ENCODE measurements at places on chromosomes 1 and 21.

DNA sequence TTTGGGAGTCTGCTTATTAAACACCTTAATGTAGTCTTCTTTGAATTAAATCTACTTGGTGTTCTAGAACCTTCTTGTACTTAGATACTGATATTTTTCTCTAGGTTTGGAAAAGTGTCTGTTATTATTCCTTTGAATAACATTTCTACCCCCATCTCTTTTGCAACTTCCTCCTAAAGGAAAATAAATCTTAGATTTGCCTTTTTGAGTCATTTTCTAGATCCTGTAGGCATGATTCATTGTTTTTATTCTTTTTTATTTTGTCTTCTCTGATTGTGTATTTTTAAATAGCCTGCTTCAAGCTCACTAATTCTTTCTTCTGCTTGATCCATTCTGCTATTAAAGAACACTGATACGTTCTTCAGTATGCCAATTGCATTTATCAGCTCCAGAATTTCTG lies 155.9 kb upstream of the NEGR1 start:
- no peaks in the 10 kb centered on the region for H3K4me1 ChIP-seq
- H3K36me3 ChIP-seq = no peaks in the 10 kb centered on the region
- no peak overlapping the region for H3K4me3 ChIP-seq
- no peaks in the 10 kb centered on the region for H3K27me3 ChIP-seq
- DNase-seq = no peak
- H3K27ac ChIP-seq = no peak overlapping the region

GRCh38 chr1:77511440-77511840 lies 171.0 kb downstream of the ZZZ3 start:
- no peak overlapping the region for H3K27ac ChIP-seq
- DNase-seq = no peak
- no peaks in the 10 kb centered on the region for H3K27me3 ChIP-seq
- no peak overlapping the region for H3K4me3 ChIP-seq
- no peaks in the 10 kb centered on the region for H3K36me3 ChIP-seq
- H3K4me1 ChIP-seq = peaks cover 14% of the 10 kb centered on the region

- no peak overlapping the region for H3K27ac ChIP-seq
Observed at GRCh38 chr1:78284354-78284753, 206.4 kb upstream of the PTGFR start.

- peaks cover 6% of the 10 kb centered on the region for H3K36me3 ChIP-seq
- no peak overlapping the region for H3K27ac ChIP-seq
- DNase-seq = no peak
- H3K4me1 ChIP-seq = no peaks in the 10 kb centered on the region
- H3K4me3 ChIP-seq = no peak overlapping the region
Observed at GRCh38 chr1:62852253-62852652, 68.3 kb downstream of the ATG4C start.

DNA sequence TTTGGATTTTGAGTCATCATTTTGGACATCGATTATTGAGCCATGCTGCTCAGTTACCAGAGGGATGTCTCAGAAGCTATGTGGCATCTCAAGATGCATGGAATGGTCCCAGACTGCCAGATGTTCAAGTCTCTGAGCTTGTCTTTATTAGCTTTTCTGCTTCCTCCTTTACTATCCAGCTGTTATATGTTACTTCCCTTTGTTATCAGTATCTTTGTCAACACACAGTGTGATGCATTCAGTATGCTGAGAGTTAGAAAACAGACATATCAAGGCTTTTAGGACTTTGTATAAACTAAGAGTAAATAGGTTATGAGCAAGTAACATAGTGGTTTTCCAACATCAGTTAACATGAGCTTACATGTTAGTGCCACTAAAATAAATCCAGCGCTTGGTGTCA lies 474.5 kb downstream of the DSCAM start:
- no peak for DNase-seq
- H3K36me3 ChIP-seq = no peaks in the 10 kb centered on the region
- no peaks in the 10 kb centered on the region for H3K4me1 ChIP-seq
- no peak overlapping the region for H3K27ac ChIP-seq

DNA sequence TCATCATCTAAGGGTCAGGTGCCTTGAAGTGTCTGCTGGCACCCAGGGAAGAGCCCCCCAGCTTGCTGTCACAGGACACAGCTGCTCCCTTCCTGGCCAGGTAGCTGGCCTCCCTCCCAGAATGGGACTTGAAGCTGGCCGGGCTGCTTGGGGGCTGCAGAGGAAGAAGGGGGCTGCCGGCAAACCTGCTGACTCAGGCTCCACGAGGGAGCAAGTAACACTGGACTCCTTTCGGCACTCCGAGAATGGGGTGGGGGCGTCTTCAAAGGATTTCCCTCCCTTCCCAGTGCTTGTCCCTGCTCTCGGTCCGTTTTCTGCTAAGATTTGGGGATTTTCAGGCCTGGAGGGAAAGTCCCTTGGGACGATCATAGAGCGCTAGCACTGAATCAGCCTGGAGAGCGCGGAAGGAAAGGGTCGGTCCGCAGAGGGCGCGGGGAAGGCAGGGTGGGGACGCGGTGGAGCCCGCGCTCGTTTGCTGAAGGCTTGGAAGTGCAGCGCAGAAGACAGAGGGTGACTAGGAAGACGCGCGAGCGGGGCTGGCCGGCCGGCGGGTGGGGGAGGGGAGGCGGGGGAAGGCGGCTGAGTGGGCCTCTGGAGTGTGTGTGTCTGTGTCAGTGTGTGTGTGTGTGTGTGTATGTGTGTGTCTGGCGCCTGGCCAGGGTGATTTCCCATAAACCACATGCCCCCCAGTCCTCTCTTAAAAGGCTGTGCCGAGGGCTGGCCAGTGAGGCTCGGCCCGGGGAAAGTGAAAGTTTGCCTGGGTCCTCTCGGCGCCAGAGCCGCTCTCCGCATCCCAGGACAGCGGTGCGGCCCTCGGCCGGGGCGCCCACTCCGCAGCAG lies at the start of gene CSF1:
Gene CSF1, plus strand, starts transcription at position 727 of the 840 bp plus-strand sequence. CDS start 175 bp downstream, outside the sequence.
- no peaks in the 10 kb centered on the region for H3K36me3 ChIP-seq
- no peaks in the 10 kb centered on the region for H3K27me3 ChIP-seq
- peak within 1 kb of the TSS; percentile 65 for H3K4me3 ChIP-seq
- peak within 1 kb of the TSS; percentile 84 for H3K27ac ChIP-seq
- H3K4me1 ChIP-seq = peaks cover 64% of the 10 kb centered on the region
